Kasumi-1 (cell line): ENCODE measurements at places on chromosomes 16 and 17.

- no peak for DNase-seq
Measured at GRCh38 chr16:54488729-54489128, 202.1 kb upstream of the IRX3 start.

- DNase-seq, result no peak
Measured at GRCh38 chr16:12436201-12436657, 367.5 kb downstream of the CPPED1 start.

DNA sequence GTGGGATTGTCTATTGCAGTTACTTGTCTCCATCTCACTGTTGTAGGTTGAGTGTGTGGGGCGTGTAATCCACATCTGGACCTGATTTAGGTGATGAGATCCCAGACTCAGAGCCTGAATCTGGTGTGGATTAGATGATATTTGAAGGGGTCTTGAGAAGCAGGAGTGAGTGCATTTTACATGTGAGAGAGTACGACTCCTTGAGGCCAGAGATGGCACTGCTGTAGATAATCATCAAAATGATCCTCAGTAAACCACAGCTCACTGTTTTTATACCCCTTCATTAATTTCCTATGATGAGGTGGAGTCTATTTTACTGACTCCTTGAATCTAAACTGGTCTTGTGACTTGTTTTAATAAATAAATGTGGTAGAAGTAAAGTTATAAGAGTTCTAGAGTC lies 732.5 kb downstream of the KCNJ2 start:
- DNase-seq, result no peak

DNA sequence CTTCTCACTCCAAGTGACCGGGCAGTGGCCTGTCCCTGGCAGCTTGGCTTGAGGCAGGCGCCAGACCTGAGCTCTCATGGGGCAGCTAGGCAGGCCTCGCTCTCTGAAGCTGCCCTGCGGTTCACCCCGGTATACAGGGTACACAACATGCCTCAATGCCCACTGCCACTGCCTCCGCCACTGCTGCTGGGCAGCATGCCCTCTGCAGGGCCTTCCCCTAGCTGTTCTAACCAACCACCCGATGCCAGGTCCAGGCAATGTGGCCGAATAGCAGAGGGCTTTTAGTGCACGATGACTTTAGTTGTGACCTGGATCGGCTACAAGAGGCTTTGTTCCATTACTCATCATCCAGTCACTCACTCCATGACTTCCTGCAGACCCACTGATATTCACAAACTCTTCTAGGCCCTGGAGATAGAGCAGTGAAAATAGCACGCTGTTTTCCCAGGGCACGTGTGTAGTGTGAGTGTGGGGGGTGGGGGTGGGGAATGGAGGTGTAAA lies 19.7 kb downstream of the CDC42EP4 start:
- DNase-seq, result no peak

DNA sequence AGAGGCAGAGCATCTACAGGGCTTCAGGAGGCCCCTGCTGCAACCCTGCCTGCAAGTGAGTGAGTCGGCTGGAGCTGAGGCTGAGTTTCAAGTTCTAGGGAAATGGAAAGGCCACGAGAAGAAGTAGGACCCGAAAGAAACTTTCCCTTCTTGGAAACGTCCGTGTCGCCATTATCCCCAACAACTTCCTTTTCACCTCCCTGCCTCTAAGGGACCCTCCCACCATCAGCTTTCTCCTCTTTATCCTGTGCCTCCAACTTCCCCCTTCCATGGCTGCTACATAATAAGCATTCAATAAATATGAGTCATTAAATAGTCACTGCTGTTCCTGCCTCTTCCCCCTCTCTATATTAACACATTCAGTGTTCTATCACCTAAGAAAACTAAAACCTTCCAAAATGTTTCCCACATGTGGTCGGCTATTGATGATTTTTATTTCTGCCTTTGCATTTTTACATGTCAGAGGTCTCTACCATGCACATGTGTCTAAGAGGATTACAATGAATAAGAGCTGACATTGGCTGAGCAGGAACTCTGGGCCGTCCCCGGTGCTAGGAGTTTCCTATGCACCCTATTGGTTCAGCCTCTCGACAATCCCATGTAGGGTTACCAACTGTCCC lies 115.9 kb upstream of the TNRC6C start:
- DNase-seq, result peak; percentile 77

- DNase-seq, result peak; percentile 83
Measured at GRCh38 chr17:35879773-35880654, at the start of gene CCL5. Gene CCL5, minus strand, starts transcription at chr17:35880360.

DNA sequence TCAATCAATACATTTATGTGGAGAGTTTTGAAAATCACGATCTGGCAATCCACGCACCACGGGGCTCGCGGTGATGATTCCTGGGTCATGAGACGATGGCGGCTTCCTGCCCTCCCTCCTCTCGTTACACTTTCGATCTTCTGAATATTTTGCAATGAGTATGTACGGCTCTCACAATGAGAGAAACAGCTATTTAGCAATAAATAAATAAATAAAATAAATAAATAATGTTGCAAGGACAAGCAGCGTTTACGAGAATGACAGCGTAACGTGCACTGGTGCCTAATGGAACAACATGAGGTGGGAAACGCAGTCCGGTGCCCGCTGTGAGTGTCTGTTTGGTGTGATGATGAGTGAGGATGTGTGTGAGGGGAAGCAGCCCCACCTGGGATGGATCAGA lies 46.7 kb upstream of the JPH3 start:
- no peak for DNase-seq

DNA sequence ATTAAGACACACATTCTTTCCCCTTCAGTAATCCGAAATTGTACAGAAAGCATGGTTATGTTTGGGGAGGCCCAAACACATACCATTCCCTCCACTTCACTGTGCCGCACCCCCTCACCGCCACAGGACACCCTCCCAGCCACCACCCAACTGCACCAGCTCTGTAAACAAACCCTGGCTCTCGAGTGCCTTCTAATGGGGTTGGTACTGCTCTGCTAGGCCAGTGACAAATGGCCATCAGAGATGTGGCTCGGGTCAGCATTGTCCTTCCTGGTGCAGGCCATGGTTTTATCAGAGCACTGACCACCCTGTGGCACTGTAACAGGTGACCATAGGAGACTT lies 24.0 kb upstream of the SREBF1 start:
- no peak for DNase-seq

GRCh38 chr16:48556913-48557351 lies 53.0 kb downstream of the N4BP1 start:
- DNase-seq, result no peak
